Activated naive CD8-positive, alpha-beta T cell treated with anti-CD3 and anti-CD28 coated beads for 36 hours (primary cell): ENCODE measurements at places on chromosomes 12 and 14. TPM values are rescaled to one million over a fixed set of nuclear protein-coding genes. Genes with fewer than 3 reads are reported as not detected.
A peak's percentile ranks its signal among the peaks of the same experiment; 100 is the strongest.

- DNase-seq, result no peak
Measured at GRCh38 chr14:29451941-29452340, 475.7 kb downstream of the PRKD1 start.

SRGAP1 gene
- total RNA-seq, result 0.02 TPM

BBS10 gene
- 3.2 TPM for total RNA-seq

DNA sequence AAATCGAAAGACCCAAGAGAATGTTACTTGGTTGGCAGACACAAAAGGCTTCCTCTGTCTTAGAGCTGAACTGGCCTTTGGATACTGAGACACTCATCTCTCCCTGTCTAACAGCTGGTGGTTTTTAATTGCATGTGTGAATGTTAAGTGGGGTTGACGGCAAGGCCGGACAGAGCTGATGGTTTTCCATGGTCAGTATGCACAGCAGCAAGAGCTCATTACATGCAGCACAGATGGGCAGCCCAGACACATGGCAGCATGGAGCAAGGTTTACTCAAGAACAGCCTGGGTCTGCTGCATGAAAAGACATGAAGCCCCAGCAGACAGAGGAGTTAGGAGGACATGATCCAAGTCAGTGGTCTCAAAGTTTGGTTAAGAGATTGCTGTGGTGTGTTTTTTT is 27.8 kb upstream of the CACNA2D4 start:
- DNase-seq, result no peak

DNA sequence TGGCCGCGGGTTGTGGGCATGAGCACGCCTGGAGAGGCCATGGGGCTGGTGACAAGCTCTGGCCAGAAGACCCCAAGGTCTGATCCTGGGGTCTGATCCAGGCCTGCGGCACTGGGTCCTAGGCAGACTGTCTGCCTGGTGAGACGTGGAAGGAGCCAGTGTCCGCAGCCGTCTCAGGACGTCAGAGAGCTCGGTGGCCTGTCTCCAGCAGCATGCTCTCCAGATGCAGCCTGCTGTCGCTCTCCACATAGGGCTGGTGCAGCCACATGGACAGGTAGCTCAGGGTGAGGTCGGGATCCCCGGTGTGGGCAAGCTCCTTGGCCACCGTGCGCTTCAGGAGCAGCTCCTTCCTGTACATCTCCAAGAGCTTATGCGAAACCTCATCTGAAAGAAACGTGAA is 14.3 kb downstream of the CINP start:
- DNase-seq, result no peak

- DNase-seq, result no peak
Measured at GRCh38 chr12:29245246-29245645, 96.2 kb downstream of the FAR2 start.

RACGAP1 gene
- total RNA-seq, result 119 TPM

DNA sequence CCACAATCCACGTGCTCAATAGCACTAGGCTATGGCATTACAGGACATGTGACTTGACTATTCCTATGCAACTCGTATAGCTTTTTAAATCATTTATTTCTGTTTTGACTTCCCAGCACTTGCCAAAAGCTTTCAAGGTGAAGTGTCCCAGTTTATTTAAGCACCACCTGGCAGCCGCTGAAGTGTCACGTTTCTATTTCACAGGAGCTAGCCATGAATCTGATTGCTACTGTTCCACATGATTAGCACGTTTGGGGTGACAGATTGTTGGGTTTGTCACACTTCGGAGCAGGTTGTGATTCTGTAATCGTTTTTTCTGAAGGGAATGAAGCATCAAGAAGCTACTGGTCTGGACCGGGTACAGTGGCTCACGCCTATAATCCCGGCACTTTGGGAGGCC is 39.9 kb upstream of the BICDL1 start:
- DNase-seq, result no peak

DNA sequence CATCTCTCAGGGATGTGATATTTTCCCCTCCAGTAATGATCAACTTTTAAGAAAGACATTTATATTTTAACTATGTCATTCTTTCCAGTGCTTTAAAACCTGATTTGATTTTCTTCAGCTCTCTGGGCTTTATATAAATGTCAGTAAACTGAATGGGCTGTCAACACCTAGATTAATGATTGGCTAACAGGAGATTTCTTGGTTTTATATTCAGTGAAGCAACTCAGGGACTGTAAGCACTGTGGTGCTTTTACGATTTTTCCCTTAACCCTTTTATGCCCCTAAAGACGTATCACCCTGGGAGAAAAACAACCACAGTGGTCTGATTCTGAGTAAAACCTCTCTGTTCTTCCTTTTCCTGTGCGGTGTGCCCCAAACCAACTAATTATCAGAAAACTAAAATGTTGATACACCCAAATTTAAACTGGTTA is 38.0 kb downstream of the PTGER2 start:
- DNase-seq, result peak; percentile 53

- peak; percentile 3 for DNase-seq
Measured at GRCh38 chr12:112664569-112664968, 127.0 kb upstream of the RPH3A start.

DNA sequence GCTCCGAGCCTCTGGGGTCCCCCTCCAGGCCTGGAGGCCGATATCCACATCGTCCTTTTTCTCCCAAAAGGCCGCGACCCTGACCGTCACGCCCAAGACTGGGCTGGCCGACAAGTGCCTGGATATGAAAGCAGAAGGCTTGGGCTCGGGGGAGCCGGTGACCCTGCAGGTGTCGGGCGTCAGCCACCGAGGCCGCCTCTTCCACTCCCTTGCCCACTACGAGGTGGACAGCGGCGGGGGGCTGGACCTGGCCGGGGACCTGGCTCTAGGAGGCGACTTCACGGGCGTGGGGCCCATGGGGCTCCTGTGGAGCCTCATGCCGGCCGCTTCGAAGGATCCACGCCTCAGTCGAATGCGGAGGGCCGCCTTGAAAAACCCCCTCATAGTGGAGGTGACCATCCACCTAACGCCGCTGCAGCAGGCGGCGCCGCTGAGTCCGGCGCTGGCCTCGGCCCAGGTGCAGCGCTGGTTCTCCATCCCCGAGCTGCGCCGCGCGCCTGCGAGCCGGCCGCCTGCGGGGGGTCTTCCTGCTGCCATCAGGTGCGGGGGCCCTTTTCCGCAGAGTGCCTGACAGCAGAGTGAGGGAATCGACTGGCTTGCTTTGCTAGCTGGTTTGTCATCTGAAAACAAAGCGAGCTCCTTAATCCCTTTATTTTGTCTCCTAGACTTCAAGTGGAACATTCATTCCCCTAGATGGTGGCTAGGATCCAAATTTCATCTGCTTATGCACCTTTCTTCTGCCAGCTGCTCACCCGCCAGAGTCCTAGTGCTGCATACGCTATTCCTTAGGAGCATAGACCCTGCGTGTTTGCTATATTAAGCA is 10.6 kb upstream of the DNAL1 start:
- DNase-seq, result peak; percentile 23

DNA sequence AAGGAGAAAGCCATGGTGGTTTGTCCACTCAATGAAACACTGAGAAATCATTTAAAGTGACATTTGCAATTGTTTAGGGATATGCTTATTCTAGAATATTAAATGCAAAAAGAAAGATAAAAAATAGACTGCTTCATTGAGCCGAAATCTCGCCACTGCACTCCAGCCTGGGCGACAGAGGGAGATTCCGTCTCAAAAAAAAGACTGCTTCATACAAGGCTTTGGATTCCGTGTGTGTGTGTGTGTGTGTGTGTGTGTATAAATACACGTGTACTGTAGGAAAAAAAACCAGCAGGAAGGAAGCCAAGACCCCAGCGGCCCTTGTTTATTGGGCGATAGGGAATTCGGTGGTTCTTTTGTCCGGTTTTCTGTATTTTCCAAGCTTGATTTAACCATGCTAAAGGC is 3.2 kb upstream of the ZNF839 start:
- DNase-seq, result peak; percentile 23

DNA sequence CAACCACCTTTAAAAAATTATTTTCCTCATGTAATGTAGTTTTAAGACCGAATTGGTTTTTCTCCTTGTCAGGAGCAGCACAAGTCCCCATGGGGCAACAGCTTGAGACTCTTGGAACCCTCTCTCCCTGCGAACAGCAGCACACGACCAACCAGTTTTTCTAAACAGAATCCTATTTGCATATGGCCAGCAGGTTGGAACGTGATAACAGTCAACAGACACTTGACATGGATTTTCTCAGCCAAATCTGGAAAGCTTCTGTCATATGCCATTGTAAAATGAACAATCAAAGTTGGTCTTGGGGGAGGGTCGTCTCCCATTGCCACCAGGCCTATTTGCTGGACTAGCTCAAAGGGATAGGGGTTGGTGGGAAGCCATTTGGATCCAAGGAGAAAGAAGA is 1915.0 kb upstream of the FLRT2 start:
- DNase-seq, result no peak

DNA sequence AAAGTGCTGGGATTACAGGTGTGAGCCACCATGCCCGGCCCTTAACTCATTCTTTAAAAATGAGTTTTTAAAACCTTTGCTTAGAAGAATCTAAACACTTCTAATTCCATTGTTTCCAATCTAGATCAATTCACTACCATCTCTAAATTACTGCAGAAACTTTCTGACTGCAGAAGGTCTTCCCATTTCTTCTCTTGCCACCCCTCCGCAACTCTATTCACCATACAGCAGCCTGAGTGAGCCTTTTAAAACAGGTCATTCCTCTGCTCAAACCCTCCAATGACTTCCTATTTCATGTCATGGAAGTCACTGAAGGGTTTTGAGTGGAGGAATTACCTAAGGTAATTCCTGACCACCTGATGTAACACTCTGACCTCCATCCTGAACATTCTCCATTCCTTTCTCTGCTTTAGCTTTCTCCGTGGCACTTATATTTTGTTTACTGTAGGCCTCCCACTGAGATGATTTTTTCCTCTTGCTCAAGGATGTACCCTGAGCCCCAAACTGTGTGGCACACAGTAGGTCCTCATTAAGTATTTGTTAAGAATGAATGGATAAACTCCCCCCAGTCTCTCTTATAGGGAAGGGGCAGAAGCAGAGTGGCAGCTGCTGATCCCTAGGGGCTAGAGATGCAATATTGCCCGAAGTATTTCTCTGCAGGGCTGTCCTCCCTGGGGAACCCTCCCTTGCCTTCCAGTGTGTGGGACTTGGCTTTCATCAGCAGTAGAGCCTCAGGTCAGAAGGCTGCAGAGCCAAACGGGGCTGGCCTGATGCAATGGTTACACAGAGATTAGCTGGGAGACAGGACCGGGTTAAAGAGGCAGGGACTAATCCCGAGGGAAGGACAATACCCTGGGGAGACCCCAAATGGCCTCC is 1.2 kb downstream of the DDIT3 start:
- DNase-seq, result peak; percentile 17

DNA sequence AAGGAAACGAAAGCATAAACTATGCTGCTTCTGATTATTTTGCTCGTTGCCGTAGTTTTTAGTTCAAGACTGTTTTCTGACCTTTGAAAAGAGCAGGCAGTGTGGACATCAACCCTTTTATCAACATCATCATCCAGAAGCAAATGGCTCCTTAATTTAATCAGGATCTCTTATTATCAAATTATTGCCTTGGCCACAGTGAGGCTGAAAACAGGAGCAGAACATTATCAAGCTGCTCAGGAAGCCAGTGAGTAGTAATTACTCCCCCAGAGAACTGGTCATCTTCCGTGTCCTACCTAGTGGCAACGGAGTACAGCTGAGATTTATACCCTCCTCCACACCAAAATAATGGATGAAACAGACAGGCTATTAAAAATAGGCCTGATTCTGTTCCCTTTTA is 2.2 kb upstream of the DIABLO start:
- DNase-seq, result no peak

GRCh38 chr12:65876161-65876560 is 51.9 kb downstream of the HMGA2 start:
- DNase-seq, result no peak

ACOT2 gene
- total RNA-seq, result 13.8 TPM

- DNase-seq, result peak; percentile 52
Measured at GRCh38 chr12:31589904-31590641, 863 bp downstream of the DENND5B start.

RNASE7 gene
- total RNA-seq, result not detected

- DNase-seq, result no peak
Measured at GRCh38 chr12:2764398-2764797, 30.4 kb upstream of the FKBP4 start.

DNA sequence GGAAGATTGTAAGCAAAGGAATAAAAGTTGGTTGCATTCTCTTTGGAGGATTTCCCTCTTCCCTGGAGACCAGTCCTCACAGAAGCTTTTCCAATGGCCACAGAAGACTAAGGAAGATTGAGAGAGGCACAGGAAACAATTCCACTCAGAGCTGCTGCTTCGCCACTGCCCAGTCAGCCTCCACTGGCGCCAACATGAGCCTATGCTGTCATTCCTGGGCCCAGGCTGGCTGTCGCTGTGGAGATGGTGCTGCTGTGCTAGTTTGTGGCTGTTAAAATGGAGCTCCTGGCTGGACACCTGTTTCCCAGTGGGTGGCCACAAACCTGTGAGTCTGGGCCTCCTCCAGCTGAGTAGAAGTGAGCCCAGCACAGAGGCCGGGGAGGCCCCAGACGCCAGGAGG is 6.6 kb downstream of the P2RX7 start:
- no peak for DNase-seq

- DNase-seq, result no peak
Measured at GRCh38 chr12:19139615-19140194, 10.2 kb downstream of the PLEKHA5 start.

DNA sequence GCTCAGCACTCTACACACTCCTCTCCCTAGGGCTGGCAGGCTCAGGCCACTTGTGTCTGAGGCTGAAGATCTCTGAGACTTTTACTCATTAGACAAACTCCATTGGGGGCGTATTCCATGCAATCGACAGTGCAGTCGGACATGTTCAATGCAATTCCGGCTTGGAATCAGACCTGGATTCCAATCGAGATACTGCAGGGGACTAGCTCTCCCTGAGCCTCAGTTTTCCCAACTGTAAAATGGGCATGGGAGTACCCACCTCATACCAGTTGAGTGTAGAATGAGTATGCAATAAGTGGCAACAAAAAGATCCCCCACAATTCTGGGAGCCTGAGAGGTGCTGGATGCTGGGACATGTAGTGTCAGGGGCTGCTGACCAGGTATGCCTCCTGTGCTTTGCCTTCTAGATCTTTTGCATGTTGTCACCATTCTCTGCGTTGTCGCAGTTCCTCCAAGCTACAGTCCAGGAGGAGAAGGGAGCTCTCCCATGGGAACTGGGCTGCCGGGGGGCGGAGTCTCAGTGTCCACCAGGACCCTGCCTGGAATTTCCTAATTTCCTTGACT is 8.3 kb downstream of the TTC6 start:
- no peak for DNase-seq

GPR65 gene
- 17.3 TPM for total RNA-seq

- no peak for DNase-seq
Measured at GRCh38 chr12:74408601-74409166, 129.0 kb upstream of the ATXN7L3B start.

GRCh38 chr14:42112108-42112507 is 505.4 kb downstream of the LRFN5 start:
- no peak for DNase-seq
